ENCODE measurements at places on chromosomes 16 and 17.
A peak's percentile ranks its signal among the peaks of the same experiment; 100 is the strongest.

GRCh38 chr17:2466931-2467330, 44.8 kb downstream of the METTL16 start:
- DNase-seq: no peak

DNA sequence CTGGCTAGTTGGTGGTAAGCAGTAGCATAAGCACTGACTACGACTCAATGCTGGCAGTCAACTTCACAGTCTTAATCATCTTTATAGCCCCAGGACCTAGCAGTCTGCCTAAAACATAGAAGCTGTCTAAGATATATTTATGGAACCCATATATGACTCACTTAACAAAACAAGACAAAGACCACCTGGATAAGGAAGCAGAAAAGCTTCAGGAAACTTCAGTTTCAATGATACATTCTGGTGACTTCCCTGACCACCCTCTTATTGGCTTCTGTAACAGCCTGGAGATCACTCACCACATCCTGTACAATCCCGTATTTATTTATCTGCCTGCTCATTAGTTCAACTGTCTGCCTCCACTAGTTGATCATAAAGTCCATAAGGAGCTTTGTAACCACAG, 95.5 kb downstream of the PMP22 start:
- DNase-seq: no peak

DNA sequence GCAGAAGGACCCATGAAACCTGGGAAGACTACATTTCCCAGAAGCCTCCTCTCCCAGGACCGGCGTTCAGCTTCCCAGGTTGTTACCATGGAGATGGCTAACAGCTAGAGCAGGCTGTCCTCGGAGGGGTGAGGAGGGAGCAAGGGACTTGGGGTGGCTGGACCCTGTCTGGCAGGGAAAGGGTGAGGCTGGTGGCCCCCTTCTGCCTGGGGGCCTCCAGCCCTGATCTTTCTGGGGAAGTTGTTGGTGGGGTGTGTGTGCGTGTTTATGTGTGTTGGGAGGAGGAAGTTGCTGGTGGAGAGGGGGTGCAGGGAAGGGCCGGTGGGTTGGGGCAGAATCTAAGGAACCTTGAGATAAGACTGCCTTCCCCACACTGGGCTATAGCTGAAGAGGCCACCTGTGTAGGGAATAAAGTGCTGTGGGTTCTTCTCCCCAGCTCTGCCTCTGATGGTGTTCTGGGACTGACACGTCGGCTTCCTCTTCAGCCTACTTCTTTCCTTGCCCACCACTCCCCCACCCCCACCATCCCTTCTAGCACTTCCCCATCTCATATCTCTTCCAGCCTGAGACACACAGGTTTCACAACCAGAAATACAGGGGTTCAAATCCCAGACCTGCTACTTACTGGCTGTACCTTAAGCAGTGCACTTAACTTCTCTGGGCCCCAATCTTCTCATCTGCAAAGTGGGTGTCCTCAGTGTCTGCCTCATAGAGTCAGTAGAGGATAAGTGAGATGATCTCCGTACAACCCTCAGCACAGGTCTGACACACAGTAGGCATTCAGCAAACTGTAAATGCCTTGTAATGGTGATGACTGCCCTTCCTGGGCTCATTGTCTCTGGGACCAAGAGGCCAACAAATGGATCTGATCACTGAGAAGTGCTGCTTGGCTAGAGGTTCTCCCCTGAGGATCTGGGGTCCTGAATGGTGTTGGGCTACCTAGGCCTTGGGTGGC, at the start of gene DRC7:
Gene DRC7, plus strand, starts transcription at position 82 of the 955 bp plus-strand sequence. CDS start 3,144 bp downstream, outside the sequence.
- no peak for DNase-seq

DNA sequence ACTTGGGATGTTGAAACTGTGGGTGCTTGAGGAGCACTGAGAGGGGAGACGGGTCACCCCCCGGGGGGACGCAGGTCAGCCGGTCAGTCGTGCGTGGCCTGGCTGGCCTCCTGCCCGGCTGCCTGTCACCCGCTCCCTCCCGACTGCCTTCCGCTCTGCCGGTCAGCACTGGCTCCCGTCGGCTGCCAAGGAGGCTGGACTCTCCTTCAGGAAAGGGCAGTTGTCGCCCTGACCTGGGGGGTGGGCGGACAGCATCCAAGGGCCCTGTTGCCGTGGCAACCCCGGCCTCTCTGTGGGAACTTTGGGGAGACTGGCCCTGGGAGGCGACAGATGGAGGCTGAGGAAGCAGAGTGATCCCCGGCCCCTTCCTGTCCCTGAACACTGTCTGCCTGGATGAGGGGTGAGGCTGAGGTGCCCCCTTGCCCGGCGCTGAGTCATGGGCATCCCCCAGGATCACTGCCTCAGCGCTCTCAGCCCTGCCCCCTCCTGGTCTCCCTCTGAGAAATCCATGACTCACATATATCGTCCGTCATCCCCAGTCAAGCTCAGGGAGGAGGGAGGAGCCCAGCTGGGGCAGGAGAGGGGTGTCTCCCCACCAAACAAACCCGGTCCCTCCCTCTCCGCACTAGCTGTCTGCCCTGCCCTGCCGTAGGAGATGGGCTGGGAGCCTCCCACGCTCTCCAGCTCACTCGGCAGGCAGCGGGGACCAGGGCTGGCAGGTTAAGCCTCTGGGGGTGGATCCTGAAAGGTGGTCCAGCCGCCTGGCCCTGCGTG, at the start of gene ADGRG1:
Gene ADGRG1, plus strand, starts transcription at position 623 of the 774 bp plus-strand sequence. CDS start 21,658 bp downstream, outside the sequence.
- DNase-seq: peak; percentile 95

Measured in GM03348 (cell line).